Fibroblast of skin of right biceps (primary cell): ENCODE measurements at places on chromosomes 2 and 18.

DNA sequence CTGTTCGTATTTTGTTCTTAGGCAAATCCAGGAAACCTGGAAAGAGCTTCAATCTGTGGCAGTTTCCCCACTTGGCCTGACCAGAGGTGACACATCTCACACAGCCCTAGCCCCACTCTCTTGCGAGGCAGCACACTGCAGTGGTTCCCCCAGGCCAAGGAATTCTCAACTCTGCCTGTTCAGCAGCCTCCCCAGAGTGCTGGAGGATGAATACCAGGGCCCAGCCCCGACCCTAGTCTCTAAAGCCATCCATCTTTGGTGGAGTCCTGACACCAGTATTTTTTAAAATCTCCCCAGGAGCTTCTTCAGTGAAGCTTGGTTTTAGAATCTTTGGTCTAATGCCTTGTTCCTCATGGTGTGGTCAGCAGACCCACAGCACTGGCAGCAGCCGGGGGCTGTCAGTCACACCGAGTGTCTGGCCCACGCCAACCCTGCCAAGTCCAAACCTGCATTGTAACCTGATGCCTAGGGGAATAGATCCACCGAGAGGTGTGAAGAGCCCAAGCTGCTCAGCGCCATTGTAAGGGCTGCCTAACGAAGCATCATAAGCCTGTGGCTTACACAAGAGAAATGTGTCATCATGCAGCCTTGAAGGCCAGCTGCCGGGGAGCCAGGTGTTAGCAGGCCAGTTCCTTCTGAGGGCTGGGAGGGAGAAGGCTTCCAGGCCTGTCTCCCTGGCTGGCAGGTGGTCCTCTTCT is 428.7 kb upstream of the ID2 start:
- no peak for DNase-seq

- no peak for DNase-seq
Observed at GRCh38 chr2:158729451-158729850, 65.7 kb upstream of the DAPL1 start.

- no peak for DNase-seq
Observed at GRCh38 chr18:13284330-13285027, 65.9 kb downstream of the LDLRAD4 start.

- DNase-seq = no peak
Observed at GRCh38 chr2:1499033-1499795, 86.0 kb downstream of the TPO start.

- DNase-seq = no peak
Observed at GRCh38 chr18:12819841-12820240, 64.2 kb downstream of the PTPN2 start.

GRCh38 chr18:24656050-24656449 is 195.6 kb downstream of the HRH4 start:
- no peak for DNase-seq

GRCh38 chr2:929925-930324 is 20.7 kb upstream of the SNTG2 start:
- DNase-seq = no peak

- DNase-seq = no peak
Observed at GRCh38 chr2:108244667-108245414, 5.1 kb downstream of the SULT1C3 start.

DNA sequence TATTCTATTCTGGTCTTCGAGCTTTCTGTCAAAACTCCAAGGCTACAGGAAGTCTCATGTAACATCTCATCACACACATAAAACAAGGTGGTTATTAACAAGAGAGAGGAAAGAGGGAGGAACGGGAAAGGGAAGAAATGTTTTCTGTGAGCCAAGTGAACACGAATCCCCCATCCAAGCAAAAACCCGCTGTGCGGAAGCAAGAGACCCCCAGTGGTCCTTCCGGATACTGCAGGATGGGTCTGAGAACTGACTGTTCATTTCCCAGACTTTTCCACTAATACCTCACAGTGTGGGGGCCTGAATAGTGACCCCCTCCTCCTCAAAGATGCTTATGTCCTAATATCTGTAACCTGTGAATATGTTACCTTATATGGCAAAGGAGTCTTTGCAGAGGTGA is 19.0 kb upstream of the DIPK1C start:
- DNase-seq = peak; percentile 19

DNA sequence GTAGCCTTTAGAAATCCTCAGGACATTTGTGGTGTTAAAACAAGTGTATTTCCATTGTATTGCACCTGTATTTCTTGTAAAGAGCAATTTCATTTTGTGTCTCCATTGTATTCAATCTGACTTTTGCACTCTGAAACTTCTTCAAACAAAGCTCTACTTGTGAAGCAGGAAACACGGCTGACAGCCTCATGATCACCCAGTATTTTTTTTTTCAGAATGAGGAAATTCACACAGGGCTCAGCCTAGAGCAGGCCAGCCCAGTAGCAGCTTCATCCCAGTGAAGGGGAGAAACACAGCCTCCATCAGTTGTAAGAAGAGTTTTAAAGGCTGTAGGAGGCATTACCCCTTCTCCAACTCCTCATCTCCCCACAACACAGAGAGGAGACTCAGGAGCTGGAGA is 175.9 kb upstream of the KLHL29 start:
- DNase-seq = no peak
